Gastroesophageal sphincter (tissue), 4 donors: ENCODE measurements at places on chromosomes 1 and 21. TPM values are rescaled to one million over a fixed set of nuclear protein-coding genes. Genes with fewer than 3 reads are reported as not detected.

DNA sequence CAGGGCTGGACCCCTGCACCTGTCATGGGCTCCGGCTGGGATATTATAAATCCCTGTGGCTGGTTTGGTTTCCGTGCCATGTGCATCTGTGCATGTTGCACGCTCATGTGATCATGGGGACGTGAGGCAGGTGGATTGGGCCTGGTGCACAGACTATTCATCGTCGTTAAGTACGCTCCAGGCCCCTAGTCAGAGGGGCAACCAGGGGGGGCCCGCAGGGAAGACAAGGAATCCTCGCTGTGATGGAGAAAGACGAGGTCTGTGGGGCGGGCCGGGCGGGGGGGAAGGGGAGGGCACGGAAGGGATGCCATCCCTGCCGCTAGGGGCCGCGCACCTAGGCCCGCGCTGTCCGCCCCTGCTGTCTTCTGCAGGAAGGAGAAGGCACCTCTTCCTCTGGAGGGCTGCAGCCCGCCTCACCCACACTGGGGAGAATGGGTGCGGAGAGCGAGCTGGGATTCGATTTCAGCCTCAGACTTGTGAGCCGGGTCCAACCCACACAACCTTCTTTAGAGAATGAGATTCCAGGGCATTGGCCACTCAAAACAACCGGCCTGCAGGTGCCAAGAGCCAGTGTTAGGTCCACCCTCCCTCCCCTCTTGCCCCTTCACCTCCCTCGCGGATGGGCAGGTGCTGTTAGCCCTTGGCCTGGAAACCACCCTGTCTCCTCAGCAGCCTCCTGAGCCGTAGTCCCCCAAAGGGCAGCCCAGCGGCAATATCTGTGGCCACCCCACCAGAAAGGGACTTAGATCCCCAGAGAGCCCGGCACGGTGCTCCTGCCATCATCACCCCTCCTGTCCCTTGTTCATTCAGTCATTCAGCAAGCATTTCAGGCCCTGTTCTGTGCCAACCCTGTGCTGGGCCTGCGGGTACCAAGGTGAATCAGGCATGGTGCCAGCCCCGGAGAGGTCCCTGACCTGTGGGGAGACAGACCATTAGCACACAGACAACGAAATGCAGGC, 950 bp upstream of the LRP8 start:
- no peak for ATAC-seq

The PARS2 gene
- total RNA-seq, result 5.5 TPM

DNA sequence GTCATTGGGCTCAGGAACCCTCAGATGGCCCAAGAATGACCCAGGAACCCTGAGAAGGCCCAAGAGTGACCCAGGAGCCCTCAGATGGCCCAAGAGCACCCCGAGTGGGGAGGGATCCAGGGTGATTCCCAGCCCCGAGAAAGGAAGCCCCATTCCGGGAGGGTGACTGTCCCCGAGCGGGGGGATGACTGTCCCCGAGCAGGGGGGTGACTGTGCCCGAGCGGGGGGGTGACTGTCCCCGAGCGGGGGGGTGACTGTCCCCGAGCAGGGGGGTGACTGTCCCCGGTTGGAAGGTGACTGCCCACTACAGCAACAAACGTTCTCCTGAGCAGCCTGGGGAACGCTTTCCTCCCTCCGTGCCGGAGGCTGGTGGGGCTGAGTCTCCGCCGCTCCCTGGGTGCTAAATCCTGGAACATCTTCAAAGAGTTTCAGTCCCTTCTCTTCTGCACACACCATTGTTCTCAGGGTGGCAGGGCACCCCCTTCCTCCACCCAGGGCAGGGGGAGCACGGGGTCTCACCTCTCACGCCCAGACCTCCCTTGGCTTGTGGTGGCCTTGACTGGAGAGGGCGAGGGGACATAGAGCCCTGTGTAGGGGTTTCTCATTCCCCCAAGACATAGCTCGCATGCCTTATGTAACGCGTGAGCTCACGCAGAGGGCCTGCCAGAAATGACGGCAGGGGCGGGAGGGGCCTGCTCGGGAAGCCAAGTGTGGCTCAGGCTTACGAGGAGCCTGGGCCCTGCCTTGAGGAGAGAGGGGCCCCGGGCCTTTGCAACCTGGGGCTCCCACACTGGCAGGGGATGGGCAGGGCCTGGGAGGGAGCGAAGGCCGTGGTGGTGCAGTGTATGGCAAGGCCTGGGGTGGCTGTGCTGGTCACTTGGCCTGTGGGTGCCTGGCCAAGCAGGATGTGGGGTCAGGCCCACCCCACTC, 14.3 kb upstream of the SKI start:
- ATAC-seq, result peak; percentile 83

The COL6A2 gene
- 1,231 TPM for total RNA-seq

- no peak for ATAC-seq
Observed at GRCh38 chr1:15633756-15634420, 16.6 kb downstream of the DDI2 start.

The FMO5 gene
- total RNA-seq, result 2.8 TPM

DNA sequence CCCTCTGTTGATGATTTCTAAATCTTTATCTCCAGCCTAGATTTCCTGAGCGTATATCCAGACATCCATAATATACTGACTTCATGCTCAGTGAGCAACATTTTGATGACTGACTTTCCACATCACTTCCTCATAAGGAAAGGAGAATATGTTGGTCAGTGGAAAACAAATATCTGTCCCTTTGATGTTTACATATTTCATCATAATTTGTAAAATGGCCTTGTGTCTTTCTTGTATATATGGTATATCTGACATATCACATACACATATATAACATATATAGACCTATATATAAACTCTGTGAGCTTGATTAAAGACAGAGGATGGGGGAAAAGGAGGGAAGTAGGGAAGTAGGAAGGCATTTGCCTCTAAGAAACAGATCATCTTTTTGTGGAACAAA, 18.6 kb downstream of the ZBTB8A start:
- no peak for ATAC-seq

The LHX8 gene
- not detected for total RNA-seq

The TSPEAR gene
- total RNA-seq, result not detected

DNA sequence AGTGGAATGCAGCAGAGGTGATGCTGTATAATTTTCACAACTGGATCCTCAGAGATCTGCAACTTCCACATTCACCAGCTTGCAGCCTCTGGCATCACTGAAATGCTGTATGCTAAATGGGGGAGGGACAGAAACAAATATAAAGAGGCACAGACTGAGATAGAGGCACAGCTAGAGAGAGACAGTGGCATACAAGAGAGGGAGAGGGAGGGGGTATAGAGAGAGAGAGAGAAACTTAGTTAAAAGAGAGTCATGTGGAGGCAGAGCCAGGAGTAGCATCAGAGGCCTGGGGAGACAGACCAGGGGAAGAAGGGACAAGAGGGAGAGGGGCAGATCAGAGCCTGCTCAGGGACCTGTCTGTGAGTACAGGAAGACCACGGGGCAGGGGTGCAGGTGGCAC, 84.5 kb upstream of the GRIK3 start:
- no peak for ATAC-seq

DNA sequence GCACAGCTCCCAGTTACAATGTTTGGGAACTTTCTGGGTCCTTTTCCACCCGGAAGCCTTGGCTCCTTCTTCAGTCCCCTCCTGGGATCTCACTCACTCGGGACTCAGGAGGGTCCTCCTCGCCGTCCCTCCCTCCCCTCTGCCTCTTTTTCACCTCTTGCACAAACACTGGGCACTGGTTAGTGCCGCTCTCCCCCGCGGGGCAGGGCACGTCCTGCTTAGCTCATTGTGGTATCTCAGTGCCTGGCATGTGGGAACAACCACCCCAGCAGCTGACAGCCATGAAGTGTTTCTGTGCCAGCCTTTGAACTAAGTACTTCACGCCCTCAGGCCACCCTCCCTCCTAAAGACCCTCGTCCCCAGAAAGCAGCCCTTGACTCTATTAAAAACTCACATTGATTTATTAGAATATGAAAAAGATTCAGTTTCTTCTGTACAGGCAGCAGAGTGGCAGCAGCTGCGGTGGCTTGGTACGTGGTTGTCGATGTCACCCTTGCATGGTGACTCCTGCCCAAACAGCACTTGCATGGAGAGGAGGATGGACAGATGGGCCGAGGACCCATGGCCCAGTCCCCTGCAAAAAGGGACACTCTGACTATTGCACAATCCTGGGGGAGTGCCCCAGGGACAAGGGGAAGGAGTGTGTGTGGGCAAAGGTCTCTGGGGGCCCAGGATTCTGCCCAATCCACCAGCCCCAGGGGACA, 56.3 kb downstream of the SLC9A1 start:
- no peak for ATAC-seq

- ATAC-seq, result peak; percentile 58
Observed at GRCh38 chr1:91730801-91731732, 154.9 kb downstream of the TGFBR3 start.

DNA sequence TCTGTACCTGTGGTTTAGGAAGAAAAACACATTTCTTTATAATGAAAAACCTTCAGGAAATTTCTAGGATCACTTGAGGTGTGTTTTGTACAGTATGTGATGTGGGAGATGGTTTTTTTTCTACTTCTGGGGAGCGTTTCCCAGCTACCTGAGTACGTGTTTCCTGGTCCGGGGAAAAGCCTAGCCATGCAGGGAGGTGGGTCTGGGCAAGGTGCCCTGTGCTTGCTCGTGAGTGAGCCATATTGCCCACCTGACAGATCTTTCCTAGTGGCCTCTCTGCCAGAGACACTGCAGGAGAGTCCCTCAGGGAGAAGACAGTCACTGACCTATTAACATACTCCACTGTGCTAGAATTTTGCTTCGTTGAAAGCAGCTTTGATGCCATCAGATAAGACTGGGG, 41.3 kb downstream of the TRPM2 start:
- ATAC-seq, result no peak
